Sigmoid colon (tissue), 7 donors: ENCODE measurements at places on chromosomes 3 and 15.

GRCh38 chr3:25403968-25404367, 24.1 kb upstream of the RARB start:
- DNase-seq: no peak
- no peak overlapping the region for H3K4me3 ChIP-seq
- no peaks in the 10 kb centered on the region for H3K36me3 ChIP-seq
- no peaks in the 10 kb centered on the region for H3K27me3 ChIP-seq
- no peak overlapping the region for H3K27ac ChIP-seq

DNA sequence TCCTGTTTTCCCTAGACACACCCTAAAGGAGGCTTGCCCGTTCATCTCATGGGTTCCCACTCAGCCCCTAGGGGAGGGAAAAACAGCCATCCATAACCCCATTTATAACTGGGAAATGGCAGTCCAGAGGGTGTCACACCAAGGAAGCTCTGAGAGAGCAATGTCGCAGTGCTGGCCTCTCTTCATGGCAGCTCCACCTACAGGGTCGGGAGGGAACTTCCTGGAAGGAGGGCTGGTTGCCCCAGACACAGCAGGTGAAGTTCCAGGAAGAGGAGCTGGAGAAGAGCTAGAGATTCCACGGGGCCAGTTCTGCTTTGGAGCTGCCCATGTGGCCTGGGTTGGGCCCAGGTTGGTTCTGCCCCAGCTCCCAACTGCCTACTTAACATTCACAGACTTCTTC, 22.3 kb upstream of the LINGO1 start:
- H3K27ac ChIP-seq: no peak overlapping the region
- DNase-seq: no peak
- H3K4me3 ChIP-seq: no peak overlapping the region

GRCh38 chr3:197135212-197135611, 105.6 kb upstream of the MELTF start:
- no peaks in the 10 kb centered on the region for H3K27me3 ChIP-seq
- H3K4me1 ChIP-seq: no peaks in the 10 kb centered on the region
- no peak for DNase-seq
- no peaks in the 10 kb centered on the region for H3K36me3 ChIP-seq
- no peak overlapping the region for H3K4me3 ChIP-seq

GRCh38 chr15:57165992-57166391, 210.3 kb upstream of the CGNL1 start:
- no peaks in the 10 kb centered on the region for H3K27me3 ChIP-seq
- H3K4me3 ChIP-seq: no peak overlapping the region
- H3K27ac ChIP-seq: no peak overlapping the region
- DNase-seq: no peak
- H3K36me3 ChIP-seq: no peaks in the 10 kb centered on the region

DNA sequence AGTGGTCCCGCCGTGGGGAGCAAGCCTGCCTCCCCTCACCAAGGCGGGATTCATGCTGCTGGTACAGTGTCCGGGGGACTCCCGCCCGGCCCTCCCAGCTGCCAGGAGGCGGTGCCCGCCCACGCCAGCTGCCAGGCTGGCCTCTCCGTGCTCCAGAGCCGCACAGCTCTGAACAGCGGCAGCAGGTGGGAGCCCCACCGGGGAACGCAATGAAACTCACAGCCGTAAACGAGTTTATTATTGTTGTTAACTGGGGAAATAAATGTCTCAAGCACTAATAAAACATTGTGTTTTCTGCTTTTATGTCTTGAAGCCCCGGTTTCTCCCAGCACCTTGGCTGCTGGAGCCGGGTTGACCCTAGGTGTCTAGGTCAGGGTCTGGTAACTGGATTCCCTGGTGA, 317.7 kb upstream of the TLE3 start:
- H3K27ac ChIP-seq: no peak overlapping the region
- no peaks in the 10 kb centered on the region for H3K27me3 ChIP-seq
- H3K4me3 ChIP-seq: no peak overlapping the region
